ENCODE measurements at places on chromosomes 2 and 18.

GRCh38 chr2:88220718-88221117 is 50.6 kb downstream of the THNSL2 start:
- no peak for DNase-seq

GRCh38 chr18:24051031-24051947 is 36.7 kb downstream of the TTC39C start:
- DNase-seq, result no peak

DNA sequence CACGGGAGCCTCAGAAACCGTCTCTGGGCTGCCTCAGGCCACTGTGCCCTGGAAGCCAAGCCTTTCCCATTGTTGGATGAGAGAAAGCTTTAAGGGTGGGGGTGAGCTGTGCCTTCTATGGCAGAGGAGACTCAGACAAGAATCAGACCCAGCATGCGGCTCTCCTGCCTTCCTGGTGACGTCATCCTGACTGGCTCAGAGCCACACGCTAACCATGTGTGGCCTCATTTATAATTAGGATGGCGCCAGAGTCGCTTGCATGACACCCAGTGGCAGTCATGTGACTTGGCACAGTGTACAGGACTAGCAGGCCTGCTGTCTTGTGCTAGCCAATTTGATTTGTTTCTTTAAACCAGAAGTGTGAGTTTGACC is 99.1 kb downstream of the SH3BP4 start:
- DNase-seq, result no peak

DNA sequence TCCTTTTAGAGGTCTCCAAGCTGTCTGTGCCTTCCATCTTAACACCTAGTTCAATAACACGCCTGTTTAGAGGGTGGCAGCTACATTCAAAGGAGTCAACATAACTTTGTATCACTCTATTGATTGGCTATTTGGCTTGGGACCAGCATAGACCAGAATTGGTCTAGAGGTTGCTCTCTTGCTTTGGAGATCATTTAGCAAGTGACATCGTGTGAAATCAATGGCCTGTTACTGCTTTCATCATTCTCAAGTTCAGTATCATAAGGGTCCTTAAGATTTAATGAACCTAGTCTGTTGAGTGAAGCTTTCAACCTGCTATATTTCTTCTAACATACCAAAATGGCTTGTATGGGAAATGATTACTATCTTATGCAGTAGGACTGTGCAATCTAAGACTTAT is 768.2 kb downstream of the NRXN1 start:
- no peak for DNase-seq

GRCh38 chr2:20104900-20105545 is 53.6 kb upstream of the LAPTM4A start:
- DNase-seq, result no peak

- DNase-seq, result no peak
Measured at GRCh38 chr18:72160510-72161445, 383.4 kb downstream of the CBLN2 start.

DNA sequence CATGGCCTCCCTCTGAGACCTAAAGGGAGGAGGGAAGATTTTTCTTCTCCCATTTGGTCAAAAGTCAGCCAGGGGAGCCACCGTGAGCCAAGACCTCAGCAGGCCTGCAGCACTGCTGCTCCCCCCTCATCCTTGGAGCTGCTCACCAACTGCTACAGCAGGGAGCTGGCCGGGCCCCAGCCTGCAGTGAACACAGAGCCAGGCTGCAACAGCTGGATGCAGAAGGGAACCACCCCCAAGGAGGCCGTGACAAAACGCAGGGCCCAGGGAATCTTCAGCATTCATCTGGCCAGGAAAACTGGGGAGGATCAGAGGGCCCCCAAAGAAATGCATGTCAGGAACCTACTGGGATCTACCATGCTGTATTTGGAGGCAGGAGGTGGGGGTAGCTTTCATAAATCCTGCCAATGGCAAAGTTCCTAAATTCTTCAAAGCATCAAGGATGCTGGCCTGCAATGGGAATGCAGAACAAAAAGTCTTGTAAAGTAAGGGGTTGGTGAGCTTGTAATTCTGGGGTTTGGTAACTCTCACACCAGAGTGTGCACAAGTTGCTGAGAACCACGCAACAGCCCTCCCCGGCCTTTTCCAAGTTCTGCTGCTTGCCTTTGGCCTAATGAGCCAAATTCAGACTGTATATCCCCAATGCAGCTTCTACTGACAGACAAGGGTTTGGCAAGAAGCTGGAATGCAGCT is 61.0 kb downstream of the CACNB4 start:
- no peak for DNase-seq

- no peak for DNase-seq
Measured at GRCh38 chr2:192414794-192415193, 220.1 kb upstream of the TMEFF2 start.

GRCh38 chr18:70019991-70020390 is 72.3 kb upstream of the CD226 start:
- no peak for DNase-seq

DNA sequence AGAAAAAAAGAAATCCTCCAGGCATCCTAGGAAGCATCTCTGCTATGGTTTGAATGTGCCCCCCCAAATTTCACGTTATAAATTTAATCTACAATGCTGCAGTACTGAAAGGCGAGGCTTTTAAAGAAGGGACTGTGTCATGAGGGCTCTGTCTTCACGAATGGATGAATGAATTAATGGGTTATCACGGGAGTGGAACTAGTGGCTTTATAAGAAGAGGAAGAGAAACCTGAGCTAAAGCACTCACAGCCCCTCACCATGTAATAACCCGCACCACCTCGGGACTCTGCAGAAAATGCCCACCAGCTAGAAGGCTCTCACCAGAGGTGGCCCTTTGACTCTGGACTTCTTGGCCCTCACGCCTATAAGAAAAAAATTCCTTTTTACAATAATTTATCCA is 27.6 kb downstream of the RNU4ATAC start:
- no peak for DNase-seq

DNA sequence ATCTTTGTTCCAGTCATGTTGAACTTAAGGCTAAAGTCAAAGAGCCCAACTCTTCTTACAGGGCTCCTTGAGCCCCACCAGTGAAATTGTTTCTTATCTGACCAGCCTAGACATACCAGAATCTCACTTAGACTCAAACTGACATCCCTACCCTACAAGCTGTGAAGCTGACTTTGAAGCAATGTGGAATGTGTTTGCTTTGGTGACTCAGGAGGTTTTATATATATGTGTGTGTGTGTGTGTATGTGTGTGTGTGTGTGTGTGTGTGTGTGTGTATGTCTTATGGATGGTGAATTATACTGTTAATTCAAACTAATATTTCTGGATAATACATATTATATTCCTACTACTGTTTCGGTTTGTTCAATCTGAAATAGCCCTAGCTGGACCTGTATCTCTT is 67.3 kb downstream of the CAMKMT start:
- no peak for DNase-seq

DNA sequence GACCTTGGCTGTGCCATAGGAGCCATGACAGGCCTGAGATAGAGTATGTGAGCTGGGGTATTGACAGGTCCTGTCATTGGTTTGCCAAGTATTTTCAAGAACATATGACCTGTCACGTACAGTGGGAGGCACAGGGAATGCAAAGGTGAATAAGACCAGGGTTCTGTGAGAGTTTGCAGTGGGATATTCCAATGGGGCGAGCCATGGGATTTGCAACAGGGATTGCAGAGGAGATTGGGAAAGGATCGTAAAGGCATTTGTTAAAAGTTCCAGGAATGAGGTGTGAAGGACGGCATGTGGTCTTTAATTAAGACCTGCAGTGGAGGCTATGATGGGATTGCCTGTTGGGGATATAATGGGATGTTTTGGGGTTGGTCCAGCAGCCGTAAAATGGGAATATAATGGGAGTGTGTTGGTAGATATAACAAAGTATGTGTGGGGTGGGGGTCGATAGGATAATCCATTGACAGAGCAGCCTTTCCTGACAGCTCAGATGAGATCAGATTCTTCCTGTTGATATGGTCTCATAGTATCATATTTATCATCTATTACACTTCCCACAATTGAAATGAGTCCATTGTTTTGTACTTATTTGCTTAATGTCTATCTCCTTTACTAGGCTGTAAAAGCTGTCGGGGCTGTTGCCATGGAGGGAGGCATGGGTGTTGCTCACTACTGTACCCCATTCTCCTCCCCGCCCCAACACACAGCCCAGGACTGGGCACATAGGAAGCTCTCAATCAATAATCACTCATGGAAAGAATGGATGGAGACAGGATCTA is 38.1 kb downstream of the PKDCC start:
- DNase-seq, result no peak

DNA sequence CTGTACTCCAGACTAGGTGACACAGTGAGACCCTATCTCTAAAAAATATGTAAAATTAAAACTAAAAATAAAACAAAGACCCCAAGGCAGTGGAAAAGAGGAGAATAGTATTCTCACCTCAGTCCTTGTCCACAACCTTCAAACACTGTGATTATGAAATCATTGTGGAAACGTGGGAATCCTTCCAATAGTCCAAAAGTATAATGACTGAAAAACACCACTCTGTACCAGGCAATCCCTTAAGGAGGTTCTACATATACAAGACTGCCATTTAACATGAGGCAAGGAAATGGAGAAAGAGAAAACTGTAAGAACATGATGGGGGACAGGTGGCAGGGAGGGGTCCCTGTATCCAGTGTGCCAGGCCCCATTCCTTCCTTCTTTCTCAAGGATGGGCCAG is 66.1 kb downstream of the ACVR1 start:
- DNase-seq, result no peak

GRCh38 chr2:101199251-101199791 is 48.1 kb upstream of the TBC1D8 start:
- DNase-seq, result no peak

DNA sequence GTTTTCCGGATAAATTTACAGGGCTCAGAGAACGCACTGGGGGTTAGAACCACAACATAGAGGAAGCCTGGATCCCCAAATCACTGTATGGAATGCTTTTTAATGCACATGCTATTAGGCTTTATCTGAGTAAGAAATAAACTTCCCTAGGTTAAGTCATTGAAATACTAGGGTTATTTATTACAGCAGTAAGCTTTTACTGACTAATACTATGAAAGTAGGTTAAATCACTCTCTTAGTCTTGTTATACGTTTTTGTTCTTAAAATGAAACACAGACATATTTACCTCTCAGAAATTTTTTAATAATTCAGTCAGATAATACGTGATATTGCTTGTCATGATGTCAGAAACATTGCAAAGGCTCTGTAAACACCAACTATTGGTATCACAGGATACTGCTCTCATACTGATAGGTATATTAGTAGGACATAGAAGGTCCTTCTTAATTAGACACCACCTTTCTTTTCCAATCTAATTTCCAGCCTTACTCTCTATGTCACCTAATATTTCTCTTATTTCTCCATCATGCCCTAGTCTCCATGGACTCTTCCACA is 162.7 kb upstream of the NYAP2 start:
- DNase-seq, result no peak

DNA sequence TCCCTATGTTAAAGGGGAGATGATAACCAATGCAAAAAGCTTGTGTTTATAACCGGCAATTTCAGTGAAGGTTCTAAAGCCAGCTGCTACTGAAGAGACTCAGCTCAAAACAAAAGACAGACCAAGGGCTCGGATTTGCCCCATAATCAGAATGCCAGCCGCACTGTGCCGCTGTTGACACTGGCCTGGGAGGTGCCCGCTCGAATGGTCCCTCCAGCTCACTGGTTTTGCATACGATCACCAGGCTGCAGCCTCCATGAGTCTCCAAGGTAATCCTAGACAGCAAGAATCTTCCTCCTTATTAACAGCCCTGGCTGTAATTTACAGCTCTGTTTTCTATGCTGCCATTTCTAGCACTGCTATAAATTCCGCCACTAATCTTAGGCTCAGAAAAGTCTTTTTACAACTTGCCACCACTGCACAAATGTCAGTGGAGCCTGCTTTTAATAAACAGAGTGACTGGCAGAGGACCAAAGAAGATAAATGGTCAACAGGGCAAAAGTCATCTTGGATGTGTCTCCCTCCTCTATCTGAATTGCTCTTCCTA is 155.7 kb upstream of the SH3BP4 start:
- DNase-seq, result no peak

DNA sequence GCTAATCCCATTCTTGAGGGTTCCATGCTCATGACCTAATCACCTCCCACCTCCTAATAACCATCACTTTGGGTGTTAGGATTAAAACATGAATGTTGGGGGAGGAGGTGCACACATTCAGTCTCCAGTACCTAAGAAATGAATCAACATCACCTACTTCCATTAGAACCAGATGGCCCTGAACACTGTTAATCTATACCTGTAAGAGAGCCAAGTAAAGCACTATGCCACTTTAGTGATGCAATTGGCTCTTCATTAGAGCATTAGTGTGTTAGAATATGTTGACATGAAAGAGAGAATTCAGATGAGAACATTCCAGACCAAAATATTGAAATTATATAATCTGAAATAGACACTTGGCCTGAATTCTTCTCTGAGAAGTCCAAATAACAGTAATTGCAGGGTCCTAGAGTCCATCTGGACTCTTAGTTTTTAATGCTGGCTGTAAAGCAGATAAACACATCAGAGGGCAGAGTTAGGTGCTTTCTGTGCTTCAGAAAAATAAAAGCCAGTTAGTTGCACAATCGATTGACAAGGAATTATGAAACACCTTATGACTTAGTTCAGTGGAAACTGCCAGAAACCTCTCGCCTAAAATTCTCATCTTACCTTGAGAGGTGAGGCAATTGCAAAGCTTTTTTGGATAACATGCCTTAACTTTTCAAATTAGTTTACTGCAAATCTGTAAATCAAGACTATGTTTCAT is 923.7 kb downstream of the SLC4A3 start:
- DNase-seq, result no peak

- DNase-seq, result no peak
Measured at GRCh38 chr2:219497495-219498279, 1.0 kb upstream of the GMPPA start.

GRCh38 chr2:17894556-17894955 is 16.1 kb downstream of the KCNS3 start:
- DNase-seq, result no peak

DNA sequence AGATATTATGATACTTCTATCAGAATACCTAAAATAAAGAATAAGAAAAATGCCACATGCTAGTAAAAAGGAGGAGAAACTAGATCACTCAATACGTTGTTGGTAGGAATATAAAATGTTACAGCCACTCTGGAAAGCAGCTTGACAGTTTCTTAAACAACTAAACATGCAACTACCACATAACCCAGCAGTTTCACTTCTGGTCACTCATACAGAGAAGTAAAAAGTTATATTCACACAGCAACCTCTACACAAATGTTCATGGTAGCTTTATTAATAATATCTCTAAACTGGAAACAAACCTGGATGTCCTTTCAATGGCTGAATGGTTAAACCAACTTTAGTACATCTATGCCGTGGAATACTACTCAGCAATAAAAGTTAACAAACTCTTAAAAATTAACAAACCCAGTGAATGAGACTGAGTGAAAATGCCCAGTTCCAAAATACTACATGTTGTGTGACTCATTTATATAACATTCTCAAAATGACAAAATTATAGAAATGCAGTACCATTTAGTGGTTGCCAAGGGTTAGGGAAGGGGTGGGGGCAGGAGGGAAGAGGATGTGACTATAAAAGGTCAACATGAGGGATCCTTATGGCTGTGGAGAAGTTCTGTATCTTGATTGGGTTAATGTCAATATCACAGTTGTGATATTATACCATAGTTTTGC is 124.1 kb downstream of the MMADHC start:
- DNase-seq, result no peak

All from stimulated activated CD8-positive, alpha-beta memory T cell treated with anti-CD3 and anti-CD28 coated beads, Interleukin-4, amount 100 ng/mL, for 4 hours (primary cell).